Left ventricle myocardium superior (tissue), 1 donor: ENCODE measurements at places on chromosomes 1 and 21.

DNA sequence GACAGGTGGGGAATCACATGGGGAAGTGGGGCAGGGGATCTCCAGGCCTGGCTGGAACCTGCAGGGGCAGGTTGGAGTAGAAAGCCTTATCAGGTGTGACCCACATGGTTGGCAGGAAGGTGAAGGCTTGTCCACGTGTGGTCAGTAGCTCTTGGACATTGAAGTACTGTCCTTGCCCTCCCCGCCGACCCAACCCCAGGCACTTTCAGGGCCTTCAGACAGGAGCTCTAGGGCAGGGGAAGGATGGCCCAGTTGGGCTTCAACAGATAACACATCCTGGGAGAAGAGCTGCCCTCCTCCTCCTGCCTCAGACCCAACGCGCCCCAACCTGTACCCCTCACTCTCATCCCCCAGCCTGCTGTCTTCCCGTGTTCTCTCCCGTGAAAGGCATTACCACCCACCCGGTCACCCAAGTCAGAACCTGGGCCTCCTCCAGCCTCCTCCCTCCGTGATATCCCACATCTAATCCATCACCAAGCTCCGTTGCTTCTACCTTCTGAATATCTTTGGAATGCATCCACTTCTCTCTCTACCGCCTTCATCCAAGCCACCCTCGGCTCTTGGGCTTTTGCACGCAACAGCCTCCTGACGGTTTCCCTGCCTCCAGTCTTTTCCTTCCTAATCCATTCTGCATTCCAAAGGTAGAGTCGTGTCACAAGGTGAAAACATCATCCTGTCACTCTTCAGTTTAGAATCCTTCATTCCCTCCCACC, 15.9 kb downstream of the PTPRF start:
- no peak for DNase-seq

DNA sequence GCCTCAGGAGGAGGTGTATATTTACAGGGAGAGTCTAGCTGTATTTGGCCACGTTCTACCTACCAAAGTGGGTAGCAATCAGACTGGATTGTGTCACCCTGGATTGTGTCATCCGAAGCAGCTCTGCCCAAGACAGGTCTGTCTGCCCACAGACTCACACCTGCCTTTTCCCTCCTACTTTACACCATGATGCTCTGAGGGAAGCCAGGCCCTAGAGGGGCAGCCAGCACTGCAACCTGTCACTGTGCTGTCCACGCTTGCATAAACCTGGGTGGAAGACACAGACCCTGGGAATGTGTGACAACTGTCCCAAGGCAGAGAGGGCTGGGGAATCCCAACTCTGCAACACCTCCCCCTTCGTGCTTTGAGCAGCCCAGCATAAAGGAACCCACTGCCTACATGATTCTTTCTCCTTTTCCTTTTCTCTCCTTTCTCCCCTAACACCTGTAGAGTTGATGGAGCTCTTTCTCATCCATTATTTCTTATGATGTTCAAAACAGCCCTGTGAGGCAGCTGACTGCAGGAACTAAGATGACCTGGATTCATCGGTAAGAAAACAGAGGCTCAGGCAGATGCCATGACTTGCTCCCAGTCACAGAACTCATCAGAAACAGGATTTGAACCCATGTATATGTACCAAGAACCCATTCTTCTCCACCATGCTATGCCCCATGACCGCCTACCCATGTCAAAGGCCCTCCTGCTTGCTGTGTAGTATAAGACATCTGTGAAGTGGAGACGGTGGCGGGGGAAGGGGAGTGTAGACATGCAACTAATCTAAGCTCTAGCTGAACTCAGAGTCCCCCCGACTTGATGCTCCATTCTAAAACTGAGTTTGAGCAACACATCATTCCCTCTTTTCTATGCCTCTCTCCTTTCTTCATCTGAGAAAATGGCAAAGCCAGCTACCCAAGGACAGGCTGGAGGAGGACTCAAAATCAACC, 55.9 kb downstream of the ITPKB start:
- no peak for DNase-seq

DNA sequence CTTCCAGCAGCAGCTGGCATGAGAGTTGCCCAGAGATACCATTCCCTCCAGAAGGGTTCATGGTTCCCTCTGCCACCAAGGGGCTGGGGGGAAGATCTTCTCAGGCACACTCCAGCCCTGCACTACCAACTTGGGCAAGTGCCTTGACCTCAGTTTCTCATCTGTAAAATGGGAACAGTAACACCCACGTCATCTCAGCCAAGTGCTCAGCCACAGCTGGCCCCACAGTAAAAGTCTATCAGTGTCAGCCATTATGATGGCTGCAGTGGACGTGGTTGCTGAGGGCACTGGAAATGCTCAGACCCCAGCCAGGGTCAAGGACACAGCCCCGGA, 16.3 kb upstream of the TAS1R2 start:
- no peak for DNase-seq

DNA sequence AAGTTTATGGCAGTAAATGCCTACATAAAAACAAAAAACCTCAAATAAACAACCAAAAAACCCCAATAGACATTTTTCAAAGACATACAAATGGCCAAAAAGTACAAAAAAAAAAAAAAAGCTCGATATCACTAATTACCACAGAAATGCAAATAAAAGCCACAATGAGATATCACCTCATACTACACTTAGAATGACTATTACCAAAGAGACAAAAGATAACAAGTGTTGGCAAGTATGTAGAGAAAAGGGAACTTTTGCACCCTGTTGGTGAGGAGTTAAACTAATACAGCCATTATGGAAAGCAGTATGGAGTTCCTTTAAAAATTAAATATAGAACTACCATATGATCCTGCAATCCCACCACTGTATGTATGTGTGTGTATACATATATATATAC, 21.1 kb downstream of the SLC25A24 start:
- DNase-seq, result no peak

DNA sequence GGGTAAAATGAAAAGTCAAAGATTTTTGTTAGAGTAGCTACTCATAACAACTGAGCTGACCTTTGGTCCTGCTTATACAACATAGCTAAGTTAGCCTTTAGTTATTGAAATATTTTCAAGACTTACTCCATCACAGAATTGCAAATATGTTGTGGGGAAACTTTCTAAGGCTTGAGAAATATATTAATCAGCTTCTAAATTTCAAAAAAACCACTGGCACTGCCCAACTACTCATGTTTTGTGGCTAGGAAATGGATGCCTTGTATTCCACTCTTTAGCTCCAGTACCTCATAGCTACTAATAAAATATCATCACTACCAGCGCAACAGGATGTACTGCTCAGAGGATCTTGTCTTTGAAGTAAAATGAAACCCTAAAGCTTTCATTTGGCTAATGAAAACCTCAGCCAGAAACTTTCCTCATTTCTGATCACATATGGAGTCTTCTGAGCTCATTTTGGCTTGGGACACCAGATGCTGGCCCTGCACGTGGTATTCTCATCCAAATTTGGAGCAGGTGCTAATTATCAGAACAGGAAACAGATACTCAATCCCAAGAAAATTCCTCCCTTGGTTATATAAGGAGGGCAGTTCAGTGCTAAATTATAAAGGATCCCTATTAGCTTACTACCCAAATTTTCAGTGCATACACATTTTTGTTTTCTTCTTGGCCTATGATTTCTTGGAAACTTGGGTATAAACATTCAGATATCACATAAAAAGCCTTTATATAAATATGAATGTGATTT, 690.7 kb downstream of the ADGRL2 start:
- peak; percentile 24 for DNase-seq

GRCh38 chr1:199273837-199274379, 635.1 kb downstream of the PTPRC start:
- no peak for DNase-seq

DNA sequence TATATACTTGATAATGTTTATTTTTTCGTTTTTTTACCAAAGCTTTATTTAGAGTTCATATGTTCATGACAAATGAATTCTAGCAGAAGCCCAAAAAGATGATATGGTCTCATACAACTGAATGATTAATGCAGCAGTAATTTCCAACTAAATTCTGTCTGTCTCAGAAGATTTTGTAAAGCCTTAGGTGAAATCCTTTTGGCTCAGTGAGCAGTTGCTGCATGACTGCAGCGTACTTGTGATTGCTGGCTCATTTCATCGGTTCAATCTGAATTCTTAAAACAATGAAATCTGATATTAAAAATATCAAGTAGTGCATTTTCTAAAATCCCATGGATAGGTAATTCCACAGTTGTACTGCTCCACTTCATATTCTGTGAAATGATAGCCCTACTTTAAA, 73.2 kb downstream of the AK5 start:
- no peak for DNase-seq

- peak; percentile 60 for DNase-seq
Measured at GRCh38 chr1:25033828-25034705, 104.0 kb upstream of the RUNX3 start.

- DNase-seq, result no peak
Measured at GRCh38 chr1:100589667-100590066, 51.7 kb downstream of the GPR88 start.

DNA sequence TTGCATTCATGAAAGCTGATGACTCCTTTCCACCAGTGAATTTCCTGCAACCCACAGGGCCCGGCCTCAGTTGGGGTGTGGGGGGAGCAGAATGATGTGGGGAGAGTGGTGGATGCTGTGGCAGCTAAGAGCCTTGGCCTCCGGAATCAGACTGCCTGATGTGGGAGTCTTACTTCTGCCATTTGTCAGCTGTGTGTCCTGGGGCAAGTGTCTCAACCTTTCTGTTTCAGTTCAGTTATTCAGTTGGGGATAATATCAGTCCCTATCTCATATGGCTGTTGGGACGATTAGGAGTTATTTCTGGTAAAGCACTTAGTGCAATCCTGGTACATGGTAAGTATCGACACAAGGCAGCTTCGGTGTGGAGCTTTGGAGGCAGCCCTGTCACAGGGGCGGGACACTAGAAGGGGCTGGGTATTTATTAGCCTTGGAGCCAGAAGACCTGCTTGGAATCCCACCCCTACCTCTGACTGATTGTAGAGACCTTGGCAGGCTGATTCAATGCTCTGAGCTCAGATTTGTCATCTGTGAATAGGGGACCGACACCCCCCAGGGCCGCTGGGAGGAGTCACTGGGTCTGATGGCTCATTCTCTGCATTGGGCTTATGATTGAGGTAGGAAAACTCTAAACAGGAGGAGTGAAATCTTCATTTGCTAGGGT, 19.6 kb downstream of the ARHGEF10L start:
- DNase-seq, result no peak

DNA sequence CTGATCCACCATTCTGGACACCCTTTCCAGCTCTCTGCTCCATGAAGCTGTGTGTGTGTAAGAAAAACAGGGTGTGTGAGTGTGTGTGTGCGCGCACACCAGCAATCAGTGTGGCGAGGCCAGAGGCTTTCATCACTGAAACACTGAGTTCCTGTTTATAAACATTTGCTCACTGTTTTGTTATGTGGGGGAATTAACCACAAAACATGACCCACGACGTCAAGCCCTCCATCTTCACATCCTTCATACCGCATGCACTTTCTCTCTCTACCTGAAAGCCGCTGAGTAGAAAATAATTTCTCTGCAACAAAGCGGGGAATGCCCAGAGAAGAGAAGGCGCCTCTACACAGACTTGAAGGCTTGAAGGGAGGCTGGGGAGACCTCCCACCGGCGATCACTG, 148.9 kb upstream of the IRF2BP2 start:
- no peak for DNase-seq

- no peak for DNase-seq
Measured at GRCh38 chr1:112985123-112985522, 29.1 kb upstream of the SLC16A1 start.

GRCh38 chr1:25173809-25174340, 58.4 kb downstream of the SYF2 start:
- DNase-seq, result no peak

- no peak for DNase-seq
Measured at GRCh38 chr1:89298461-89298860, 25.8 kb upstream of the GBP5 start.

DNA sequence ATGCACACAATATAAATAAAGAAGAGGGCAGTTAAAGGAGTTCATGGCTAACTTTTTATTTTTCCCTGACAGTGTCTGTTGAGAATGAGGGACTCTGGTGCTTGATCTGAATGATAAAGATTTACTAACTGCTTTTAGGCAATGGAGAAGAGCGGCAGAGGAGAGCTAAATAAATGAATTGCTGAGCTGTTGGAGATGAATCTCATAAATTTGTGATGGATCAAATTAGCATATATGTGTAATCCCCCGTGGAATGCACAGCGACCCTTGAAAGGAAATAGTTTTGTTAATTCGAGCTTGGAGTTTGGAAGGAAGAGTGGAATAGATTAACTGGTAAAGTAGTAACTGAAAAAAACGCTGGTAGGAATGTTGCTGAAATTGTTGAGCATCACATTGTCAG, 40.2 kb downstream of the HMCN1 start:
- DNase-seq, result no peak

- DNase-seq, result no peak
Measured at GRCh38 chr1:32962248-32962896, 2.2 kb downstream of the RNF19B start.

GRCh38 chr1:152972196-152972886, 1.9 kb downstream of the SPRR4 start:
- DNase-seq, result no peak

GRCh38 chr1:178379807-178380206, 117.0 kb downstream of the CLEC20A start:
- DNase-seq, result no peak

- no peak for DNase-seq
Measured at GRCh38 chr1:160217481-160218051, 12.4 kb downstream of the PEA15 start.

GRCh38 chr1:110185181-110185580, 24.9 kb upstream of the KCNC4 start:
- DNase-seq, result peak; percentile 66

- no peak for DNase-seq
Measured at GRCh38 chr21:27526451-27526850, 559.6 kb upstream of the ADAMTS5 start.

DNA sequence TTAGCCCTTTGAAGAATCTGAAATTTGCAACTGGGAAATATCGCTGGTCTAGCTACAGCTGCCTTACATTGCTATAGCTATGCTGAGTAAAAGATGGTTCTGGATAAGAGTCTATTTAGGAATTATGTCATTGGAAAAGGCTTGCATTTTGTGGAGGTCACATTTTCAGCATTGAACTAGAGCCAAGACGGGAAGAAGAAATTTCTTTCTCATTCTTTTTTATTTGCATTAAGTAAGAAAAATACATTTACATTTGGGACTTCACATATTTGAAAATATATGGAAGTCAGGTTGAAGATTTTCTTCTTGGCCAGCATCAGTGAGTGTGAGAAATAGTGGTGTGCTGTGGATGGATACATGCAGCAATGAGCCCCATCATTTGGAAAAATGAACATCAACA, 291.6 kb downstream of the PTBP2 start:
- DNase-seq, result no peak

DNA sequence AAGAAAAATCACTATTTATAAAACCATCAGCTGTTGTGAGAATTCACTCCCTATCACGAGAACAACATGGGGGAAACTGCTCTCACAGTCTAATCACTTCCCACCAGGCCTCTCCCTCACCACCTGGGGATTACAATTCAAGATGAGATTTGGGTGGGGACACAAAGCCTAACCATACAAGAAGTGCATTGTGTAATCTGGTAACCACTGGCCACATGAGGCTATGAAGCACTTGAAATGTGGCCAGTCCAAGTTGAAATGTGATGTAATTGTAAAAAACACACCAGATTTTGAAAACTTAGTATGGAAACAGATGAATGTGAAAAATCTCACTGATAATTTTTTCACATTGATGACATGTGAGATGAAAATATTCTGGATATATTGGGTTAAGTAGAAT, 293.8 kb downstream of the TTLL7 start:
- no peak for DNase-seq
